ENCODE measurements at places on chromosomes 11 and 22. TPM values are rescaled to one million over a fixed set of nuclear protein-coding genes. Genes with fewer than 3 reads are reported as not detected.

ANKK1 gene
- total RNA-seq = not detected

GRCh38 chr11:726278-727220, 20.5 kb downstream of the EPS8L2 start:
- peak; percentile 76 for DNase-seq

DNA sequence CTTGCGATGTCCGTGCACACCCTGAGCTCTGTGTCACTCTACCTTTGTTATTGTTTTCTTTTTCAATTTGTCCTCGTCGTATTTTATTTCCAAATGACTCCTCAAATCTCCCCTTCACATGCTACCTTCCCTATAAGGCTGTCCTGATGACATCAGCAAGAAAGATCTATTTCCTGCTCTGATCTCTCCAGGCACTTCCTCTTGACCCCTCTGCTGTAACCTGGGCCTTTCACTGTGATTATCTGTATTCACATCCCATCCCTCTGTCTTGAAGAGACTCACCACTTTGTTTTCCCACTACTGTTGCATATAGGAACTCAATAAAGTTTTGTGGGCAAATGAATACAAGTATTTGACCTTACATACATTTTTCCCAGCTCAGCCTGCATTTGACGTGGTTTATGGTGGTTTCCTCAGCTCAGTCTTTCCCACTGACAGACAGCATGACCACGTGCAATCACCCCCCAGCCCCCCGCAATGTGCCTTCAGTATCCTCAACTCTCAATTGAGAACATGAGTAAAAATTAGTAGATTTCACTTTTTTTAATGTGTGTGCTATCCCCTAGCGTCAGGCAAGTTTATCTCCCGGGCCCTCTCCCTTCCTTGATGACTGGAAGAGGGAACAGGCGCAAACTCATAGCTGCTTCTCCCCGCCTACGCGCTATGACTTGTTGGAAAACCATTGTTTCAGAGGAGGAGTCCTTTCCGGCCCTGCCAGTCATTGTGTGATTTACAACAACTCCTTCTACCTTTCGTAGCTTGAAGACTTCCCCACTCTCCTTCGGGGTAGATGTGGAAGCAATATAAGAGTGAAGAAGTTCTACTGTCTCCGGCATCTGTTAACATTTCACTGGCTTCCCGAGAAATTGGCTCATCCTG, 498.5 kb downstream of the NTM start:
- no peak for DNase-seq

DNA sequence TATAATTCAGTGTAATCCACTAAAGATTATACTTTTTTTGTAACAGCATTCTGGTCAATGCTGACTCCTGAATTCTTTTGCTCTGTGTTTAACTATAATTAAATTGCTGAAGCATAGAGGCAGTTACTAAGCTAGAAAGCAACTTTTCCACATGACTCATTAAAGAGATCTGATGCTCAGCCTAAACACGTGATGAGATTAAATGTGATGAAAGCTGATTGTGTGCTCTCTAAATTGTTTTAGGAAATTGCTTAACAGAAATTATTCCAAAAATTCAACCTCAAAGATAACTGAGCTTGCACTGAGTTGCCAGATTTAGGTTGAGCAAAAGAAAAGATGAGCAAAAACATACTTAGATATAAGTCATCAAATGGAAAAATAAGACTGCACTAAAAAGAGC, 1033.6 kb downstream of the FAM181B start:
- no peak for DNase-seq

DNA sequence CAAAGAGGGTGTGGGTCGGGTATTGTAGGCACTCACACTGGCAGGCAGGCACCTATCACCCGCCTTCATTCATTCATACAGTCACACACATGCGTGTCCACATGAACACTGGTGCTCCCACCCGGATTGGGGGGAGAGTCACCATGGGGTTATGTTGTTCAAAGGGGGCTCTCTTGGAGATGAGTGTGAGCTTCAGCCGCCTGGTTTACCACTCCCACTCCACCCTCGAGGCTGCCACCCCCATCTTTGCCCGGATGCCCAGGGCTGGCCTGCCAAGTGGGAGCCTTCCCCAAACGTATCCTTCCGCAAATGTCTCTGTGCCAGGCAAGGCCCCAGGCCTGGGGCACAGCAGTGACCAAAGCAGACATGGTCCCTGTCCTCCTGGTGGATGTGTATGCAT, 22.6 kb downstream of the MRGPRD start:
- no peak for DNase-seq
